Smooth muscle cell of the umbilical artery (primary cell): ENCODE measurements at places on chromosomes 13 and 19. TPM values are rescaled to one million over a fixed set of nuclear protein-coding genes. Genes with fewer than 3 reads are reported as not detected.

POGLUT2 gene
- 68.9 and 74.7 TPM in 2 replicates for total RNA-seq

WTIP gene
- 42.5 and 46.4 TPM in 2 replicates for total RNA-seq

FBXL12 gene
- 17.8 and 19.4 TPM in 2 replicates for total RNA-seq

FGF22 gene
- not detected in 2 replicates for total RNA-seq

TGFB1 gene
- 24.1 and 38.9 TPM in 2 replicates for total RNA-seq

SMIM24 gene
- total RNA-seq: not detected in 2 replicates

CCDC70 gene
- not detected in 2 replicates for total RNA-seq

CCDC169 gene
- total RNA-seq: 5.6 and 5.9 TPM in 2 replicates

SPART gene
- 180 and 196 TPM in 2 replicates for total RNA-seq

THSD1 gene
- total RNA-seq: 10.1 and 12.1 TPM in 2 replicates

SIGLEC12 gene
- not detected in 2 replicates for total RNA-seq

TMPRSS9 gene
- total RNA-seq: not detected in 2 replicates

MYH14 gene
- total RNA-seq: under 0.01 TPM in 1 of 2 replicates, not detected in the other

CRB3 gene
- total RNA-seq: not detected in 2 replicates

NCAN gene
- not detected in 2 replicates for total RNA-seq

TGFBR3L gene
- 1.7 and 2.7 TPM in 2 replicates for total RNA-seq

PSPN gene
- 1.4 and 1.5 TPM in 2 replicates for total RNA-seq

SLC15A1 gene
- not detected in 2 replicates for total RNA-seq

MISP3 gene
- 0.78 and 1.2 TPM in 2 replicates for total RNA-seq
